Stimulated activated CD4-positive, alpha-beta T cell treated with anti-CD3 and anti-CD28 coated beads, Interleukin-15, amount 100 ng/mL, for 24 hours (primary cell): ENCODE measurements at places on chromosomes 11 and 22.

GRCh38 chr11:74989260-74989638, 516 bp downstream of the NEU3 start:
- DNase-seq = peak; percentile 11

GRCh38 chr22:22401381-22401780, 107.2 kb downstream of the ZNF280B start:
- DNase-seq = no peak

GRCh38 chr11:67306769-67307544, 3.6 kb downstream of the SSH3 start:
- DNase-seq = no peak

DNA sequence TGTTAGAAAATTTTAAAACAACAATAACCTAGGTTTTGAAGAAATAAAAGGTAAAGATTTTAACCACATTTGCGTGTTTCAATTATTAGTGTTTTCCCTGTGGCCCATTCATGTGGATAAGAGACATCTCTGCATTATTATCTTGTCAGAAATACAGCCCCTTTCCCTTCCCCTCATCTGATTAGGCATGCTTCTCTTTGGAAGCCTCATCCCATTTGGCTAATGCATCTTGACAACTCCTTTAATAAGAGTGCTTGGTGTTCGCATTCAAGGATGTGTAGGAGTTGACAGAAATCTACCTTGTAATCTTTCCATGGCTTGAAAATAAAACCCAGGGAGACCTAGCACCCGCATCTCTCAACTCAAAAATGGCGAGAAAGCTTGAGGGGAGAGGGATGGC, 635.5 kb downstream of the NTM start:
- no peak for DNase-seq

- no peak for DNase-seq
These were observed 356.9 kb downstream of the LARGE1 start for GRCh38 chr22:33563220-33563964.

DNA sequence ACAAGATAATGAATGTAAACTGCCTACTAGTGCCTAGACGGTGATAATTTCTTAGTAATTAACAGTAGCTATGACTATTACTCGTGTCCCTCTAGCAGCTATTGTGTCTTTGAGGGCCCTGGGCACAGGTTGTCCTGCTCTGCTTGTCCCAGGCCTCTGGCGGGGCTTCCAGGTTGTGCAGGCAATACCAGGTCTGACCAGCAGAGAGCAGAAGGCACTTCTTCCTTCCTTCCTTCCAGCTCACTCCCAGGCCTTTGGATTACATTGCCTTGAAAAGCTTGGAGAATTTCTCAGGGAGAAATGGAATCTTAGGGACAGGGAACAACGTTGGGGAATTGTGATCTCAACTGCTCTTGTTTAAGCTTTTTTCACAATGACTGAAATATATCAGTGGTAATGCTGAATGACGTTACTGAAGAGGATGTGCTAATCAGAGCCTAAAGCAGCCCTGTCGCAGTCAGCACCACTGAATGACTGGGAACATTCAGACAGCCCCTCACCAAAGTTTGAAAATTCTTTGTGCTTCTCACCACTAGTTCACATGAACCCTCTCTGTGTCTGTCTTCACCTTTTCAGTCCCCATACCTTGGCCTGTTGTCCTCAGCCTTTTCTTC, 8.4 kb upstream of the CCKBR start:
- DNase-seq = peak; percentile 73
